ENCODE measurements at places on chromosomes 3 and 15. TPM values are rescaled to one million over a fixed set of nuclear protein-coding genes. Genes with fewer than 3 reads are reported as not detected.

SKOR1 gene
- total RNA-seq = 0.30 TPM

DUOXA2 gene
- total RNA-seq = not detected

ZNF80 gene
- total RNA-seq = 0.10 TPM

STAC gene
- total RNA-seq = 0.12 TPM

MOBP gene
- total RNA-seq = not detected

CCR9 gene
- 0.15 TPM for total RNA-seq

CTDSPL gene
- 4.6 TPM for total RNA-seq

HIGD2B gene
- total RNA-seq = not detected

HESX1 gene
- not detected for total RNA-seq

LCTL gene
- total RNA-seq = not detected

C3orf52 gene
- total RNA-seq = 9.2 TPM

KLHL40 gene
- not detected for total RNA-seq

MRPL3 gene
- 66.3 TPM for total RNA-seq

All from activated CD4-positive, alpha-beta T cell treated with anti-CD3 and anti-CD28 coated beads, Interleukin-2, amount 10 ng/mL, durations not matched to agents 7 days and 5 days (primary cell).